ENCODE measurements at places on chromosomes 5 and 9.
A peak's percentile ranks its signal among the peaks of the same experiment; 100 is the strongest.

DNA sequence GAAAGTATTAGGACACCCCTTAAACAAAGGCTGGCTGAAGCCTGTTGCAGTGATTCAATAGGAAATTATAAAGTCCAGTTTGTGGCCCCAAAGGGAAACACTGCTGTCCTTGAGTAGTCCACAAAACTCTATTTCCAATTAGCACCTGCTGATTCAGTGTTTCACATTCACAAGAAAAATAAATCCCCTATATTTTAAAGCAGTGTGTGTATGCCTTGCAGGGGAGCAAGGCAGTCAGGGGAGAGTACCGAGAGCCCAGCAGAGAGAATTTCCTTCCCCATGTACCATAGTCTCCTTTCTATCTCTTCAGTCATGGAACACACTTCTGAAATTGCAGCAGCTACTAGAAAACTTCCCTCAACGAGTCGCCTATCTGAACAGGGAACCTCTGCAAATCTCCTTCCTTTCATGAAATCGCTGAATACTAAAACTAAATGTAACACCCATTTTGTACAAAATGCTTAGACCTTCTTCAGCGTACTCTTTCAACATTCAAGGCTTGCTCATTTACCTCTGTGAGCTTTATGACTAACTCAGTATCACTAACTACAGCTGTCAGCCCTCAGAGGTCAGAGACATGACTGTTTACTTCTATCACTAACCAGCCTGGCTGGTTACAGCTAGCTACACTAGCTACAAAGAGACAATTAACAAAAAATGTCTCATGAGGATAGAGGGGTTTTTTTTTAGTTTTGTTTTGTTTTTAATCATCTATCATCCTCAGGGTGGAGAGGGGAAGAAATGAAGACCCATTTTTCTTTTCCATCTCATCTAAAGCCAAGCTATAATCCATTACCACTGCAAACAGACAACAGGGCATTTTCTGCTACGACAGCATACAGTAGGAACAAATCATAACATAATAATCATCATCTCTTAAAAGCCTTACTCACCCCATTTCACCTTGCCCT, 188.7 kb downstream of the EBF1 start:
- H3K27ac ChIP-seq = no peak overlapping the region
- no peak for DNase-seq
- H3K4me1 ChIP-seq = peaks cover 15% of the 10 kb centered on the region

DNA sequence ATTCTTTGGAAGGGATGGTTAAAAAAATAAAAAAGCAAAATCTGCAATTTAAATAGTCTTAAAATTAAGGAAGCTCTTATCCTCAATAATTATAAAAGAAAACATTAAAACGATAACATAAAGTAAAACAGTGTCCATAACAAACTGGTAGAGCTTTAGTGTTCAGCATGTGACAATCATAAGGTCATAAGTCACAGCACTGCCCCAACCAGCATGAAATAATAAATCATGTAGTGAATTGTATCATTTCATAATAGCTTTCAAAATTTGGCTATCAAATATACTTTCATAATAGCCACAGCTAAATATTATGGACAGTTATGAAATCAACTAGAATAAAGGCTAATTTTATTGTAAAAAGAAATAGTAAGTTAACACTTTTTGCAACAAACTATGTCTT, 10.0 kb downstream of the NR3C1 start:
- H3K4me1 ChIP-seq = peaks cover 64% of the 10 kb centered on the region
- H3K27me3 ChIP-seq = no peaks in the 10 kb centered on the region
- no peaks in the 10 kb centered on the region for H3K36me3 ChIP-seq
- no peak for DNase-seq
- H3K4me3 ChIP-seq = peak overlapping the region; percentile 19
- H3K27ac ChIP-seq = no peak overlapping the region

- no peak for DNase-seq
- H3K27ac ChIP-seq = no peak overlapping the region
- H3K36me3 ChIP-seq = no peaks in the 10 kb centered on the region
- peaks cover 1% of the 10 kb centered on the region for H3K27me3 ChIP-seq
Measured at GRCh38 chr5:97420646-97421045, 237.6 kb upstream of the RIOK2 start.

DNA sequence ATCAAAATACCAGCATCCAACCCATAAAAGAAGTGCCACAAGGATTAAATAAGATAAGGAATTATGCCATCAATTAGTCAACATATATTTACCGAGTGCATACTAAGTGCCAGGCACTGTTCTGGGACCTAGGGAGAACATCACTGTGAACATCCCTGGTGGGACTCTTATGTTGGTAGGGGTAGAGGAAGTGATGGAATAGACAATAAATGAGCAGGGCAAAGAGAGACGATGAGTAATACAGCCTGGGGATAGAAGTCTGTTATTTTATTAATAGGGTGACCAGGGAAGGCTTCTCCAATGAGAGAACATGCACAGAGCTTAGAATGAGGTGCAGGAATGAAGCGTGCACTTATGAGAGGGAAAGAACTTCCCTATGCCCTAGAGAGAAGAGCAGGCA, 47.4 kb upstream of the VLDLR start:
- no peaks in the 10 kb centered on the region for H3K4me1 ChIP-seq
- H3K36me3 ChIP-seq = no peaks in the 10 kb centered on the region
- no peak overlapping the region for H3K27ac ChIP-seq
- no peak overlapping the region for H3K4me3 ChIP-seq
- DNase-seq = no peak
- peaks cover 21% of the 10 kb centered on the region for H3K27me3 ChIP-seq

- DNase-seq = no peak
- no peak overlapping the region for H3K4me3 ChIP-seq
- no peaks in the 10 kb centered on the region for H3K36me3 ChIP-seq
- no peaks in the 10 kb centered on the region for H3K4me1 ChIP-seq
- H3K27ac ChIP-seq = no peak overlapping the region
Measured at GRCh38 chr5:163653526-163653925, 148.1 kb downstream of the MAT2B start.

- H3K36me3 ChIP-seq = no peaks in the 10 kb centered on the region
- H3K27ac ChIP-seq = no peak overlapping the region
- H3K4me1 ChIP-seq = no peaks in the 10 kb centered on the region
- DNase-seq = no peak
- peaks cover 21% of the 10 kb centered on the region for H3K27me3 ChIP-seq
- no peak overlapping the region for H3K4me3 ChIP-seq
Measured at GRCh38 chr5:112604732-112605630, 132.7 kb upstream of the APC start.

- H3K36me3 ChIP-seq = peaks cover 25% of the 10 kb centered on the region
- no peak for DNase-seq
- H3K4me1 ChIP-seq = peaks cover 60% of the 10 kb centered on the region
- H3K27ac ChIP-seq = peak overlapping the region; percentile 86
Measured at GRCh38 chr5:1096838-1097237, 15.0 kb downstream of the SLC12A7 start.

DNA sequence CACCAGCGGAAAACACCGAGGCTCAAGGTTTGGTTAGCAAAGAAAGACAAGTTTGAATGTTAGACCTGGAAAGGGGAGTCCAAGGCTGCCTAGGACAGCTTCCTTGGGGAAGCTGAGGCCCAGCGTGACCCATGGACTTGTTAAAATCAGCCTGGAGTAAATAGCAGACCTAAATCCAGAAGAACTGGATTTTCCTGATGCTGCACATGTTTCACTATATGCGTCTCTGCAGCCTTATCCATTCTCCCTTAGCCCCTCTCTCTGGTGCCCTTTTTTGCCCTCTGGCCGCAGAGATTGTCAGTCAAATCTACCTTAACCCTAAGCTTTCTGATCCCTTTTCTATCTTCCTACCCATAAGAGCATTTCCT, 119.9 kb downstream of the NTRK2 start:
- H3K4me1 ChIP-seq = no peaks in the 10 kb centered on the region
- H3K27me3 ChIP-seq = peaks cover 33% of the 10 kb centered on the region
- H3K4me3 ChIP-seq = no peak overlapping the region
- no peak for DNase-seq

DNA sequence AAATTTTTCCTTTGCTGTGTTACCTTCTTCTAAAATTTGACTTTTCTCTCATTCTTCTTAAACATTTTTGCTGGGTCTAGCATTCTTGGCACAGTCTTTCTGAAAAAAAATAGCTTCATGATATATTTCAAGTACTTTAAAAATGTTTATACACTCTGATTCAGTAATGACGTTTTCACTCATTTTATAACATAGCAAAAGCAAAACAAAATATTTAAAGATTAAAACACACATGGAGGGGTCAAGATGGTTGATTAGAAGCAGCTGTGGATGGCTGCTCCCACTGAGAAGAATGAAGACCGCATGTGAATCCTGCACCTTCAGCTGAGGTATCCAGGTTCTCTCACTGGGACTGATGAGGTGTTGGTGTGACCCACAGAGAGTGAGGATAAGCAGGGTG, 188.2 kb downstream of the SGCD start:
- H3K36me3 ChIP-seq = peaks cover 26% of the 10 kb centered on the region
- H3K4me1 ChIP-seq = no peaks in the 10 kb centered on the region
- no peak overlapping the region for H3K27ac ChIP-seq
- H3K4me3 ChIP-seq = no peak overlapping the region

GRCh38 chr5:147188200-147189108, 46.4 kb upstream of the STK32A start:
- H3K4me3 ChIP-seq = no peak overlapping the region
- DNase-seq = peak; percentile 6
- no peak overlapping the region for H3K27ac ChIP-seq

DNA sequence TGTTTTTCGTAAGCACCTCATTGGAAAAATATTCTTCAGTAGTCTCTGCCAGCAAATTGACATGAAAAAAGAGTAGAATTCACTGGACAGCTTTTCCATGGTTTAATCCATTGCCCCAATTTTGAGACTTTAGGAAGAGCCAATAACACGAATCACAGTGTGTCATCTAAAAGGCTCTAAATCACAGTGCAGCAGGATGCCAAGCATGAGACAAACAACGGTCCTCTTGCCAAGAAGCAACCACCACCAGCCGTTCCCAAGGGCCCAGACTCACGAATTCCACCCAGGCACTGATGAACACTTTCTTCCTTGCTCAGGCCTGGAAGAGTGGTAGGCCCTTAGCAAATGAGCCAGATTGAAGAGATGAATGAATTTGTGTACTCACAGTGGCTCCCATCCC, 18.3 kb upstream of the IRX4 start:
- H3K36me3 ChIP-seq = no peaks in the 10 kb centered on the region
- H3K27me3 ChIP-seq = peaks cover 49% of the 10 kb centered on the region

DNA sequence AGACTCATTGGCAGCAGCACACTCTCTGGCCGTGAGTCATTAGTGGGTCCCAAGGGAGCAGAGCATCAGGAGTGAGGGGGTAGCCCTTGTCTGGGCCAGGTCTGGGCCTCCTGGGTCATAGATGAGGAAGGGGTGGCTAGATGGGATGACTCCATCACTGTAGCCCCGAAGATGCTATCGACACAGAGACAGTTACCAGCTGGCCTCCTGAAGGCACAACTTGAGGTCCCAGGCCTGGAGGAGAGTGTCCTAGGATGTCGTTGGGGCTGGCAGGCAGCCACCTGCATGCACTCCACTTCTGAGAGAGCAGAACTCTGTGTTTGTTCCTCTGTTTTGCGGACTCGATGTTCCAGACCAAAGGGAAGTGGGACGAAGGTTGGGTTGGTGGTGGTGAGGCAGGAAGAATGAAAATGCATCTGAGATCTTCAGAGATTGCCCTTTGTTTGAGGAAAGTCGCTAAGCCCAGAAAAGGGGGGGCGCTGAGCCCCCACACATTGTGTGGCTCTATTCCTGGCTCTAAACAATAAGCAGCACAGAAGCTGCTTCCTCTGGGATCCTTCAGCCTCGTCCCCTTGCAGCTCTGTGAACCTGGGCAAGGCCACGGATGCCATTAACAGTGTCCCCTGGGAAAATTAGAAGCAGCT, 4.7 kb downstream of the BTNL9 start:
- H3K4me1 ChIP-seq = peaks cover 1% of the 10 kb centered on the region
- no peaks in the 10 kb centered on the region for H3K36me3 ChIP-seq
- no peak for DNase-seq
- H3K27ac ChIP-seq = no peak overlapping the region

DNA sequence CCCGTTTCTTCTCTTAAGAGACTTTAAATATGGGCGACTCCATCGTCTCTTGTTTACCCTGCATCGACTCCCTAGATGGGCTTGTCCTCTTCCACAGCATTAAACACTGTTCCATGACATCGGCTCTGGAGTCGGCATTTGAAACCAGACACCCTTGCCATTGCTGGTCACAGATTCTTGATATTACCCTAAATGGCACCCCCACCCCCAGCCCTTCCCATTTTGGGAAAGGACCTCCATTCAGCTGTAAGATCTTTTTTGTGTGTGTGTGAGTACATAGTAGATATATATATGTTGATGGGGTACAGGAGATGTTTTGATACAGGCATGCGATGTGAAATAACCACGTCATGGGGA, 51.1 kb upstream of the SH3PXD2B start:
- H3K4me3 ChIP-seq = no peak overlapping the region
- H3K27me3 ChIP-seq = peaks cover 28% of the 10 kb centered on the region
- H3K36me3 ChIP-seq = no peaks in the 10 kb centered on the region
- DNase-seq = no peak

- no peaks in the 10 kb centered on the region for H3K36me3 ChIP-seq
- no peak overlapping the region for H3K27ac ChIP-seq
- no peak for DNase-seq
- H3K27me3 ChIP-seq = peaks cover 2% of the 10 kb centered on the region
- H3K4me1 ChIP-seq = no peaks in the 10 kb centered on the region
Measured at GRCh38 chr9:18149471-18150011, 324.4 kb upstream of the ADAMTSL1 start.

Data from naive thymus-derived CD8-positive, alpha-beta T cell (primary cell).